Non-pigmented ciliary epithelial cell (primary cell): ENCODE measurements at places on chromosomes 12 and 14.

GRCh38 chr12:25692115-25693035, 139.3 kb upstream of the LMNTD1 start:
- DNase-seq: no peak

DNA sequence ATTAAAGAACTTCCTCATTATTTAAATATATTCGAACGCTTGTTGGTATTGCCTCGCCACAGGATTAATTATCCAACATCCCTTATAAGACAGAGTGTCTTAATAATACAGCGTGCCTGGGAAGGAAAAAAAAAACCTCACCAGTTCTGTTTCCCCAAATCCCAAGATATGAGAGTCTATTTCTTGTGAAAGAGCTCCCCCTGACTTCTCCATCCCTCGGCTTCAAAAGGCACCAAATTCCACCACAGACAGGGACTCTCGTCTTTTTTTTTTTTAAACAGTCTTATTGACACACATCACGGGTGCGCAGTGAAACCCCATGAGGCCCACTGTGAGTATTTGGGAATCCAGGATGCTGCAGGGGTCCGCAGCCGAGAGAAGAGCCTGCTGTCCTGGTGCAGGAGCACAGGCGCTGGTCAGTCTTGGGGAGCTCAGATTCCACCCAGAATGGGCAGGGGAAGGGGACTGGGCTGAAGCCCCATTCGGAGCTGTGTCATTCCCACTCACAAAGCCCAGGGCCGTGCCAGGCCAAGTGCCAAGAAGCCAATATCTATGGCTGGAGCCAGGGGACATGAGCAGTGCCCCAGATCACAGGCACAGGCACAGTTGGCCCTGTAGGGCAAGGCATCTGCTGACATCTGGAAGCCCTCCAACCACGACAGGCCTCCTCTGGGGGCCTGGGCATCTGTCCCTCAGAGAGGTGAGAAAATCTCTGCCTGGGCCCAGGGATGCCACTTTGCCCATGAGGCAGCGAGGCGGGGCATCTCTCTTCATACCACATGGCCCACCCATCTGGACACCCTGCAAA, 71.9 kb downstream of the BCL11B start:
- no peak for DNase-seq

DNA sequence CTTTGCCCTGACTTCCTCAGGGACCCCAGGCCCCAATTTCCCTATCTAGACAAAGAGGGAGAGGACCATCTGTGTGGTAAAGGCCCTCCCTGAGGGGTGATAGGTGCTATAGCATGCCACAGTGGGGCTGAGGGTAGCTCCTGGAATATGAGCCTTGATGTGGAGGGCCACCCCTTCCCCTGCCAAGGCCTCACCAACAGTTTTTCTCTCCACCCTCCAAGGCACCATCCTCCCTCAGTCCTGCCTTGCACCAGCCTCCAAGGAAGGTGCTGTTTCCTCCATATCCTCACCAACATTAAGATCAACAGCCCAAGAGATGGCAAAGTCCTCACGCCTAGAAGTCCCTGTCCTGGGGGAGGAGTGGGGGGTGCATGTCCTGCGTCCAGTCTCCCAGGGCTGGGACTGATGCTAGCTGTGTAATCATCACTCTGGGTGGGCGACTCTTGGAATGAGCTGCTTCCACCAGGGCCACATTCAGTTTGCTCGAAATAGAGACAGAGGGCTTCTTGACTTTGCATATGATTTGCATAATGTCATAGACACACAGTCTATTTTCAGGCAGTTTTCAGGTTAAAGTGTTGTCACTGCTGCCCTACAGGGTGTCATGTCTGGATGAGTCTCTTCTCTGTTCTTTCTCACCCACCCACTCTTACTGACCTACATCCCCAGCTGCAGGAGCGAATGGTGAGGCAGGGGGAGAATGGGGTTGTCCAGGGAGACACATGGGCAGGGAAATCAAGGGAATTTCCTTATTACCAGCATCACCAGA, 17.4 kb downstream of the ACVRL1 start:
- DNase-seq: no peak

GRCh38 chr14:63672417-63673180, 30.9 kb upstream of the WDR89 start:
- no peak for DNase-seq

- no peak for DNase-seq
These were observed 1.2 kb upstream of the SIX1 start for GRCh38 chr14:60650373-60650961.

GRCh38 chr12:97921979-97922722, 459.5 kb downstream of the RMST start:
- DNase-seq: peak; percentile 81

- no peak for DNase-seq
These were observed 291.7 kb upstream of the DDHD1 start for GRCh38 chr14:53444677-53445312.

- DNase-seq: no peak
These were observed 28.6 kb downstream of the PACS2 start for GRCh38 chr14:105343194-105343593.

DNA sequence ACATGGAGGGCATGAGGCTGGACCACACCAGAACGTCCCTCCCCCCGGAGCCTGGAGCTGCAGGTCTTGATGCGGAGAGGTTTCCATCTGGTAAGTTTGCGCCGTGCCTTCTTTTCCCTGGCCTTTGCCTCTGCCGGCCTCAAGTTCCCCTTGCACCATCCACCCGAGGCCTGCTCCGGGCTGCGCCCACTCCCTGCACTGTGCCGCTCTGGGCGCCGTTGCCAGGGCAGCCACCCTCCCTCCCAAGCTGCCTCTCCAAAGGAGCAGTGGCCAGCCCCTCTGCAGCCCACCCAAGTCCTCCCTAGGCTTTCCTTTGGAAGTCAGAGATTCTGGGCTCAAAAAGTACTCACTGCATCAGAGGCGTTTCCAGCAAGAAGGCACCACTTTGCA, 46.2 kb upstream of the MEG3 start:
- DNase-seq: no peak

GRCh38 chr12:1305791-1306500, 288.4 kb downstream of the FBXL14 start:
- DNase-seq: no peak

DNA sequence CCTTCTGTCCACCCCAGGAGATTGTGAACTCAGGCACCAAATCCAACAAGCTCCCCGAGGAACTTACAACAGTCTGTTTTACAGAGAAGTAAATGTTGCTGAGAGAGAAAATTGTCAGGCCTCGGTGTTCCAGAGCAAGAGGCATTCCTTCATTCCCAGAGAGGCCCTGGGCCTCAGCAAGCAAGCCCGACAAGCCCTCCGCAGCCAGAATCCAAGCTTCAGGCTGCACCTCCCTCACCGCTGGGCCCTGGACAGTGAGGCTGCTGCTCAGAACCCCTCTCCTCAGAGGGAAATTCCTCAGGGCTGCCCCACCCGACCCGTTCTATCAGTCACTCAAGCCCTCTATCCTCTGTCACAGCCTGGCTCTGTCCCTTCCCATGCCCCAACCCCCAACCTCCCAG, 56.4 kb downstream of the ZFP36L1 start:
- DNase-seq: no peak

- no peak for DNase-seq
These were observed 15.1 kb downstream of the PPM1H start for GRCh38 chr12:62919838-62920237.

DNA sequence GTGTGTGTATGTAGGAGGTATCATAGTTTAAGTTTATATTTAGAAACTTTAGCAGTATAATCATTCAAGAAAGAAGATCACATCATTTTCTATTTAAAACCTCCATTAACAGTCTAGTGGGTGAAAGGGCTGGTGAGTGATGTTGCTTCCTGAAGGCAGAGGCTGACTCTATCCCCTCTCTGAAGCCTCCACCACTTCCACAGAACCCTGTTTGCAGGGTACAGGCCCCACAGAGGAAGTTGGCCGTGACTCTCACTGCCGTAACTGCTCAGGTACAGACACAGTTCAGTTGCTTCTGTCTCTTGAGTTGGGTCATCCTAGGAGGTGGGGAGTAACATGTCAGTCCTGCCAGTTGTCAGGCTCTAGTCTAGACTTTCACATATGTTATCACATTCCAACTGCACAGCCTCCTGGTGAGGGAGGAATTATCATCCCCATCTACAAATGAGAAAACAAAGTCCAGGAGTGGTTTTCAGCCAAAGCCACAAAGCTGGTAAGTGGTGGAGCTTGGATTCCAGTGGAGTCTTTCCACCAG, 31.5 kb downstream of the CFL2 start:
- DNase-seq: no peak

- peak; percentile 40 for DNase-seq
These were observed 38.2 kb upstream of the STAB2 start for GRCh38 chr12:103548622-103549601.

DNA sequence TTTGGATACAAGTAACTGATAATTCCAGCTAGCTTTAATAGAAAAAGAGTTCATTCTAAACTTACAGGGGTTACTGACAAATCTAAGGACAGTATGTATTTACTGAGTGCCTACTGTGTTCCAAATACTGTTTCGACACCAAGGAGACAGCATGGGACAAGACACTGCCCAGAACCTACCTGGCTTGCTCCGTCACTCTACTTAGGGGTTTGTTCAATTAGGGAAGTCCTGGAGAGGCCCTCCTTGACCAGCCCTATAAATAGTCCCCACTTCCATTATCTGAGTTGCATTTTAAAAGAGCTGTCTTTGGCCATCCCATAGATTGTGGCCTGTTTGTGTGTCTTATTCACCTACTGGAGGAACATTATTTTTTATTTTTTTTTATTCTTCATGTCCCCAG, 129.5 kb upstream of the ATF1 start:
- no peak for DNase-seq

- DNase-seq: no peak
These were observed 324.0 kb downstream of the PRKD1 start for GRCh38 chr14:29603696-29604095.

DNA sequence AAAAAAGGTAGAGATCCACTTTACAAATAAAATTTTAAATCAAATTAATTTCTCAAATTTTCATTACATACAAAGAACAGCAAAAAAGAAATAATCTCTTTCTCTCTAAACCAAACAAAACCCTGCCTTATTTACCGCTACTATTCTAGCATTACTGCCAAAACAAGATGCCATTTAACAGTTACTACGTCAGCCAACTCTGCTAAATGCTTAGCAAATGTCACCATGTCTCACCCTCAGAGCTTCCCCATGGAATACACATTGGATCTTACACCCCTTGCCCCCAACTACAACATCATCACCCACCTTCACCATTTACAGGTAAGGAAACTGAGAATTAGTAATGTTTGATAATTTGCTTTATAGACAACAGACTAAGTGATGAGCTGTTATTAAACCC, 23.0 kb upstream of the NR2C1 start:
- DNase-seq: no peak

- DNase-seq: no peak
These were observed 37.3 kb upstream of the FGF6 start for GRCh38 chr12:4482936-4483335.

- DNase-seq: no peak
These were observed 79.7 kb downstream of the KSR2 start for GRCh38 chr12:117889098-117889497.

DNA sequence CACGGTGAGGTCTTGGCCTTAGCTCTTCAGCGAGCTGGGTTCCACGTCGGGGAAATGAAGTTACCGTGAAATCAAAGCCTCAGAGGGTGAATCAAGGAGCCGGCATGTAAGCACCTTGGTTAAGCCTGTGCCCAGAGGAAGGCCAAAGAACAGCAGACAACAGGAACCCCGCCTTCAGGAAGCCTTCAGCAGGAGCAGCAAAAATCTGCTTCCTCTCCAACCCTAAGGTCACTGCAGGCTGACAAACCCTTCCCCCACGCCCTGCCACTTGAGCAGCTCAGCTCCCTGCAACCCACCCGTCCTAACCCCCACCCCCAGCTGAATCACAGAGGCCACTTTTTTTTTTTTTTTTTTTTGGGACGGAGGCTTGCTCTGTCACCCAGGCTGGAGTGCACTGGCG, 72.9 kb upstream of the LTA4H start:
- no peak for DNase-seq

DNA sequence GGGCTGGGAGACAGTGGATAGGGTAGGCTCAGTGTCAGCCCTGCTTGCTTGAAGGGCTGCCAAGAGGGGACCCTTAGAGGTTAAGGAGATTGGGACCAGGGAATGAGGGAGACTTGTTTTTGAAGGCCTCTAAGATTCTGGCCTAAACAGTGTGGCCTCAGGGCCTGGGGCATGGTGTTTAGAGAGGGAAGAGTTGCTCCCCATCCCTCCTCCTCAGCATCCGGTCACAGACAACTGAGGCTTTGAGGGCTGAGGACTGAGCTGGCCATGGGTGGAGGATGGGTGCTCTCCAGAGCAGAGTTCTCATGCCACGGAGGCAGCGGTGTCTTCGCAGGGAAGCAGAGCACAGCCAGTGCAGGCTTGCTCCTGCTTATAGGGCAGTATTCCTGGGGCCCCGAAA, 49.4 kb downstream of the KRT80 start:
- DNase-seq: no peak

GRCh38 chr12:69464428-69464827, 5.8 kb upstream of the FRS2 start:
- DNase-seq: no peak

DNA sequence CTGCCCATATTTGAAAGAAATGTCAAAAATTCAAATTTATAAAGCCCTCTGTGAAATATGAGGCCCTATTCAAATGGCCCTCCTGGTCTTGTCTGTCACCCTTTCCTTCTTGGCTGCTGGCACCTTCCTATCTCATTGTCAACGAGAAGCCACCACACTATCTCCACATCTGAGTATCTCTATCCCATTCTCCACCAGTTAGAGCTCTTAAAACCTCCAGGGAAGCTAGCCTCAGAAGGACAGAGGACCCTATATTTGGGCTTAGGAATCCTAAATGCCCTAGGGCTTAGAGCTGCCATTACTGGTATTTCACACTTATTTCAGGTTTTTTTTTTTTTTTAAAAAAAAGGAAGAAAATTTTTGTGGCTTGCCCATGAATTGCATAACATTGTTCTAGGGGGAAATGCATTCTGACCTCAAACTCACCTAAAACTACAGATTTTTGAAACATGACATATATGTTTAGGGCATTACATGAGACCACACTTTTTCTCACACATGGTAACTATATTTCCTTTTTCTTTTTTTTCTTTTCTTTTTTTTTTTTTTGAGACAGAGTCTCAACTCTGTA, 25.0 kb downstream of the SLC25A21 start:
- DNase-seq: no peak

DNA sequence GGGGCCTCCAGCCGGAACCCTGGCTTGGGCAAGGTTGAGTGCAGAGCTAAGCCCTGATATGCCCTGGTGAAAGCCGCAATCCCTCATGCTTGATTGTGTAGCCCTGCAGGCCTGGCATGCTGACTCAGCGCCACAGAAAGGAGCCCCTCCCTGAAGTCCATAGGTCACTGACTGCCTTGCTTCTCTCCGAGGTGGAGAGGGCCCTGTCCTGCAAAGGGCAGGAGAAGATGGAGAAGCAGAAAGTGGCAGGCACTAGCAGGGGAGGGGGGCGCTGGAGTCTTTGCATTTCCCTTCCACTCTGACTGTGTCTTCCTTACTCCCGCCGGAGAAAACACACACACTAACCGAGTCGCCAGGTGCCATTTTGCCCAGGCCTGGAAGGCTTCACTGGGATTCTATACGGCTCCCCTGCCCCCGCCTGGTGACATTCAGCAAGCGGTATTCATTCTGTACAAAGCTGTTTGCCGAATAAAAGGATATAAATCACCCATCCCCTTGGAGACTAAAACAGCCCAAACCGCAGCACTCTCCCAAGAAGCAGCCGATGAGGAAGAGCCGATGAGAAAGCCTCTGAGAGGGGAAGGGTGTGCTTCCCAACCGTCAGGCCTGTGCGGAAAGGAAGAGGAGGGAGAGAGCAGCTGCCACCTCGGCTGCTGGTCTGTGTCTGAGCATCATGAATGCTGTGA, 69.8 kb downstream of the SLC6A12 start:
- no peak for DNase-seq

GRCh38 chr12:57448669-57449068, 6.4 kb upstream of the INHBE start:
- DNase-seq: no peak
